ENCODE measurements at places on chromosomes 13 and 19.

DNA sequence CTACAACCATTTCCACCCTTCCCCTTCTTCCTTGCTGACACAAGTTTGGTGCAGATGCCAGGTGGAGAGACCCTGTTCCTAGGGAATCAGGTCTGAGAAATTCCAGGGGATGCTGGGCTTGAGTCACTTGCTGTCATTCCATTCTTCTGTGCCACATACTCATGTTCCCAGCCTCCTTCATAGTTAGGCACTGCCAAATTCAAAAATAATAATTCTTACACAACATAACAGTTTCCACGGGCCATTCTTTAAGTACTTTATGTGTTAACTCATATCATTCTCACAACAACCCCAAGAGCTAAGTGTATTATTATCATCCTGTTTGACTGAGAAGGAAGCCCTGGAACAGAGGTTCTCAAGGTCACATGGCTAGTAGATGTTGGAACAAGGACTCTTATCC is 27.1 kb upstream of the POMP start:
- DNase-seq, result no peak

DNA sequence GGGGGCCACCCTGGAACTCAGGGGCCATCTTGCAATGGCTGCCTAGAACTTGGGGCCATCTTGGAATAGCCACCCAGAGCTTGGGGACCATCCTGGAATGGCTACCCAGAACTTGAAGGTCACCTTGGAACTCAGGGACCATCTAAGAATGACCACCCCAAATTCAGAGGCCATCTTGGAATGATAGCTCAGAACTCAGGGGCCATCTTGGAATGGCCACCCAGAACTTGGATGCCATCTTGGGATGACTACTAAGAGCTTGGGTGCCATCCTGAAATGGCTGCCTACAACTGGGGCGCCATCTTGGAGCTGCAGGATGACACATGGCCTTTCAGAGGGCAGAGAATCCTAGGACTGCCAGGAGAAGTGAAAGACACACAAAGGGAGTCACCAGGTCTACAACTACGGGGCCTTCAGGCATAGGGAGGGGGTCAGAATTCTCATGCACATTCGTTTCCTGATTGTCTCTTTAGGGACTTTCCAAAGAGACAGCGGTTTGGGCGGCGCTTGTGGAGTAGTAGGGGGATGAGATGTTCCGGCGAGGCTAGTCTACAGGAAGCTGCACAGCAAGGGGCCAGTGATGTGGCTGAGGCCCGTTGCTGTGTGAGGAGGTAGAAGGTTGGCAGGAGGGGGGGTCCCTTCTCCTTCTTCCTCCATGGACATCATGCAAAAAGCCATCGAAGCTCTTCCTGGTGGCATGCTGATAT is 125.0 kb downstream of the IER2 start:
- DNase-seq, result no peak

GRCh38 chr19:1767464-1767933 is 14.2 kb downstream of the ONECUT3 start:
- DNase-seq, result no peak

GRCh38 chr13:71260246-71260645 is 606.8 kb downstream of the DACH1 start:
- no peak for DNase-seq

- DNase-seq, result peak; percentile 15
Observed at GRCh38 chr13:63864171-63864902, 2448.7 kb upstream of the PCDH20 start.

GRCh38 chr13:74569251-74569650 is 435.0 kb upstream of the KLF12 start:
- DNase-seq, result peak; percentile 20

GRCh38 chr13:114166381-114167131 is 12.5 kb upstream of the CFAP97D2 start:
- DNase-seq, result no peak

DNA sequence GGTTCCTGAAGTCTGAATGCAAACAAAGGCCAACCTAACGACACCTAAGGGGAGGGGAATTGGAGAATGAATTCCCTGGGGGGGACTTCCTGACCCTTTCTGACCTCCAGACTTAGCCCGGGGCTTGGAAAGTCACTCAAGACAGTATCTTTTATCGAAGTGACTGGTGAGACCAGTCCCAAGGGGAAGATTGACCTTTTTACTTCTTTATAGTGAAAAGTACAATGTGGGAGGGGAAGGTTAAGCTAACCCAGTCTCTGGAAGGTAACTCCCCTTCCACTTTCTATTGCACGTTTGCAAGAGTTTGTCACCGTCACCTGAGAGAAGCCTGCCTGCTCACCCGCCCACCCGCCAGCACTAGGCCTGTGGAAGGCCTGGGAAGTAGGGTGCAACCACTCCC is 111.9 kb downstream of the EFNB2 start:
- no peak for DNase-seq

DNA sequence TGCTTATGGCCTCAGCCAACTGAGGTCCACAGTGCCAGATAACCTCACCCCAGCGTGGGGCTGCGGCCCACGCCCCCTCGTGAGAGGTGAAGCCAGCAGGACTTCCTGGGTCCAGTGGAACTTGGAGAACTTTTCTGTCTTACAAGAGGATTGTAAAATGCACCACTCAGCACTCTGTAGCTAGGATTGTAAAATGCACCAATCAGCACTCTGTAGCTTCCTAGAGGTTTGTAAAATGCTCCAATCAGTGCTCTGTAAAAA is 109.1 kb downstream of the AKAP11 start:
- DNase-seq, result no peak

GRCh38 chr19:43872547-43873336 is 45.6 kb downstream of the ZNF283 start:
- no peak for DNase-seq

DNA sequence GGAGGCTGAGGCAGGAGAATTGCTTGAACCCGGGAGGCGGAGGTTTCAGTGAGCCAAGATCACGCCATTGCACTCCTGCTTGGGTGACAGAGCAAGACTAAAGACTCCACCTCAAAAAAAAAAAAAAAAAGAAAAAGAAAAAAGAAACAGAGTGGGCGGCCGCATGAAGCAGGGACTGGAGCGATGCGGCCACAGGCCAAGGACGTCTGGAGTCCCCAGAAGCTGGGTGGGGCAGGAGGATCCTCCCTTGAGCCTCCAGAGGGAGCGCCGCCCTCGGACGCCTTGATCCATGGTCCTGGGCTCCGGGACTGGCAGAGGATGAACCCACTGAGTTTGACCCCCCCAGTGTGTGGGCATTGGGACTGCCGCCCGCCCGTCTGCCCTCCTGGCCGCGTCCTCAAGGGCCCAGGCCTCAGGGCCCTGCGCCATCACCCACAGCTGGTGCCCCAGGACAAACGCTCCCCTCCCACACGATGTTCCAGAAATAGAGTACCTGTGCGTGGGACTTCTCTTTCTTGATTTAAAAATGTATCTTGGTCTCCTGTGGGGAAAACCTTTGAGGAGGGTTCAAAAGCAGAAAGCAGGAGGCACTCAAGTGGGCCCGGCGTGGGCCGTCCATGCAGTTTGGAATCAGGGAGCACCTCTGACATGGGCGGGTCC is 15.5 kb downstream of the BTBD2 start:
- DNase-seq, result no peak

GRCh38 chr13:39402221-39402970 is 200.6 kb downstream of the LHFPL6 start:
- DNase-seq, result no peak

GRCh38 chr13:75390229-75390628 is 91.7 kb downstream of the TBC1D4 start:
- no peak for DNase-seq

GRCh38 chr13:42894765-42895243 is 97.2 kb downstream of the EPSTI1 start:
- DNase-seq, result peak; percentile 72

- DNase-seq, result no peak
Observed at GRCh38 chr13:48093588-48093987, 1.3 kb downstream of the MED4 start.

DNA sequence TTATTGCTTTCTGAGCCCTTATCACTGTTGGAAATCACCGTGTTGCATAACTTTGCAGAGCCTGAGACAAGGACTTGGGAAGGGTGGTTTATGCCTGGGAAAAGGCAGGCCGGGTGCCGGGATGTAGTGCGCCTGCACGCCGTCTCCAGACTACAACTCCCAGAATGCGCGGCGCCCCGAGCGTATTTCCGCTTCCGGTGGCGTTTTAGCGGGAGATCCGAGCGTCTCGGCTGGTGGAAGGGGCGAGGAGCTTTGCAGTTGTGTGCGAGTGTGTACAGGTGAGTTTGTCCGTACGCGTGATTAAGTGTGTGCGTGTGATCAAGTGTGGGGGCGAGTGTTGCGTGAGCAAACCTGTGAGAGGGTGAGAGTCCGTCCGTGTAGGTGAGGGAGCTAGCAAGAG is 75.4 kb downstream of the PEG3 start:
- DNase-seq, result no peak

DNA sequence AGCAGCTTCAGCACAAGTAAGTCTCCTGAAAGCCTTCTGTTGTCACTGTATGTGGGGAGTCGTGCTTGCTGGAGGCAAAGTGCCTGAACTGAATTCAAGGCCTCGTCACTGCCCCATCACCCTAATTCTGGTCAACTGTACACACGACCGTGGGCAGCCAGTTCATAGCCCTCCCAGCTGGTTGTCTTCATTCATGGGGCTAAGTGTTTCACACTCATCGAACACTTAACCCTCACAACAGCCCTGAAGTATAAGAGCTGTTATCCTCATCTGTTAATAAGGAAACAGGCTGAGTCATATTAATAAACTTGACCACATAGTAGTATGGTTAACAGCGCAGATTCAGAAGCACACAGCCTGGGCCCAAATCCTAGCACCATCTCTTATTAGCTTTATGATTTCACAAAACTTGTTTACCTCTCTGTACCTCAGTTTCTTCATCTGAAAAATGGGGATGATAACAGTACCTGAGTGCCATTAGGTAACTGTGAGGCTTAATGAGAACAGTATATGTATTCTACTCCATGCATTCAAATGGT is 66.7 kb downstream of the CDADC1 start:
- DNase-seq, result peak; percentile 43

DNA sequence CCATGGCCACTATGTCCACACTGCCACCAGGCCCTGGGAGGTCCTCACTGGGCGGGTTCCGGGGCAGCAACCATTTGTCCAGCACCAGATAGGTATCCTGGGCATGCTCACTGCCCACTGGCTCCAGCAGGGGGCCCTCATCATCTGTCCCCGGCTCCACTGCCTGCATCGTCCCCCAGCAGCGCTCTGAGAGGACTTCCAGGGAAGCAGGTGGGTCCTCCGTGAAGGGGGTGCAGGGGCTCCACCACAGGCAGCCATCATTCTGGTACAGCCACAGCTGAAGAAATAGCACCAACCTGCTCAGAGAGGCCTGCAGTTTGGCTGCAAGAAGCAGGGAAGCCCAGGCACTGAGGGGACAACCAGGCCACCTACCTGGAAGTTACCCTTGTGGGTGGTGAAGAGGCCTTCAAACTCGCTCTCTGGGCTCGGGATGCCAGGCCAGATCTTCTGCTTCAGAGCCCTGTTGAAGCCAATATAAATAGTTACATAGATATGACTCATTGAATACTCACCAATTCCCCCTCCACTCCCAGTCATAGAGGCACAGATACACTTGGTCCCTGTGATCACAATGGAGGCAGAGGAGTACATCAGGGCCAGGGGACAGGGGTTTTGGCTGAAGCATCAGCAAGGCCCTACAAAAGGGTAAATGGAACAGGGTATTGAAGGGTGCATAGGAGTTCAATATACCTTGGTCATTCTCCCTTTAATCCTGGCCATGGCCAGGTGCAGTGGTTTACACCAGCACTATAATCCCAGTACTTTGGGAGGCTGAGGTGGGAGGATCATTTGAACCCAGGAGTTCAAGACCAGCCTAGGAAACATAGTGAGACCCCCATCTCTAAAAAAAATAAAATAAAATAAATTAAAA is 4.1 kb downstream of the SWSAP1 start:
- DNase-seq, result peak; percentile 73

DNA sequence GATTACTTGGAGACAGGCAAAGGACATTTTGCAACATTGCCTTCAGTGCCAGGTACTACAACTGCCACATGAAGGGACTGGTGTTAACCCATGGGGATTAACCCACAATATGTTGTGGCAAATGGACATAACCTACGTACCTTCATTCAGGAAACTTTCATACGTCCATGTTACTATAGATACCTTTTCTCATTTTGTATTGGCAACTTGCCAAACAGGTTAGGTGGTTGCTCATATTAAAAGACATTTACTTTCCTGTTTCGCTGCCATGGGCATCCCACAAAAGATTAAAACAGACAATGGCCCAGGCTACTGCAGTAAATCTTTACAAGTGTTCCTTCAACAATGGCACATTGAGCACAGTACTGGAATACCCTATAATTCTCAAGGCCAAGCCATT is 925.3 kb downstream of the SLITRK6 start:
- no peak for DNase-seq

- DNase-seq, result no peak
Observed at GRCh38 chr13:37700887-37701286, 102.3 kb upstream of the POSTN start.

DNA sequence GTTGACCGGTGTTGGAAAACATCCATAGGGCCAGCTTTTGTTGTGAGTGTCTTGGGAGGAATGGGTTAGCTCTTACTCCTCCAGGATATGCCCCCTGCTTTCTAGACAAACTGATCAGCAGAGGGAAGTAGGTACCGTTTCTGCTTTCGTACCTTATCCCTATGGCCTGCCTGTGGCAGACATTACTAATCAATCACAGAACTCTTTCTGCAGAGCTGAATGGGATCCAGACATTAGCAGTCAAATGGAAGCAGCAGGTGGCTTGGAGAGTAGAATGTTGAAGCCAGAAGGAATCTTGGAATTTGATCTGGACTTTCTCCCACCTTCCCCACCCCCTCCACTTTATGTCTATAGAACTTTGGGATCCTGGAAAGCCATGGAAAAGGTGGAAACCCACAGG is 17.1 kb downstream of the NWD1 start:
- no peak for DNase-seq

DNA sequence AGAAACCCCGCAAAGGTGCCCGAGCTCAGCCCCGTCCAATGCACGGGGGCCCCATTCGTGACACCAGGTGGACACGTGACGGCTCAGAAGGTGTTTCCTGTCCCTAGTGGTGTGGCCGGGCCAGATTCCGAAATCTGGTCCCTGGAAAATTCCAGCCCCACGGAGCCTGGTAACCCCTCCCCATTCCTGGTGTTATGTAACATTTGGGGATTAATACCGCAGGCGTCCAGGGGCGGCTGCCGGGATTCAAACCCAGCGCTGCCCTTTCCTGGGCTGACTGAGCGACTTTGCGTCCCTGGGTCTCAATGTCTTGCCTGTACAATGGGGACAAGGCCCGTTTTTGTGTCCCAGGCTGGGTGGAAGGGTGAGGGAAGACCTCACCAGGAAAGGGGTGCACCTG is 1.0 kb upstream of the PLK5 start:
- DNase-seq, result no peak

GRCh38 chr19:30065680-30066606 is 123.9 kb downstream of the URI1 start:
- DNase-seq, result no peak

- no peak for DNase-seq
Observed at GRCh38 chr13:71605744-71606143, 261.3 kb downstream of the DACH1 start.

- DNase-seq, result no peak
Observed at GRCh38 chr13:88866195-88866594, 1195.0 kb downstream of the SLITRK5 start.

GRCh38 chr13:81540777-81541176 is 1199.9 kb upstream of the SPRY2 start:
- no peak for DNase-seq

- no peak for DNase-seq
Observed at GRCh38 chr19:32450217-32450616, 44.6 kb downstream of the DPY19L3 start.

Measured in fibroblast of skin of abdomen (primary cell).